ENCODE measurements at places on chromosomes 7 and 10. TPM values are rescaled to one million over a fixed set of nuclear protein-coding genes. Genes with fewer than 3 reads are reported as not detected.

DNA sequence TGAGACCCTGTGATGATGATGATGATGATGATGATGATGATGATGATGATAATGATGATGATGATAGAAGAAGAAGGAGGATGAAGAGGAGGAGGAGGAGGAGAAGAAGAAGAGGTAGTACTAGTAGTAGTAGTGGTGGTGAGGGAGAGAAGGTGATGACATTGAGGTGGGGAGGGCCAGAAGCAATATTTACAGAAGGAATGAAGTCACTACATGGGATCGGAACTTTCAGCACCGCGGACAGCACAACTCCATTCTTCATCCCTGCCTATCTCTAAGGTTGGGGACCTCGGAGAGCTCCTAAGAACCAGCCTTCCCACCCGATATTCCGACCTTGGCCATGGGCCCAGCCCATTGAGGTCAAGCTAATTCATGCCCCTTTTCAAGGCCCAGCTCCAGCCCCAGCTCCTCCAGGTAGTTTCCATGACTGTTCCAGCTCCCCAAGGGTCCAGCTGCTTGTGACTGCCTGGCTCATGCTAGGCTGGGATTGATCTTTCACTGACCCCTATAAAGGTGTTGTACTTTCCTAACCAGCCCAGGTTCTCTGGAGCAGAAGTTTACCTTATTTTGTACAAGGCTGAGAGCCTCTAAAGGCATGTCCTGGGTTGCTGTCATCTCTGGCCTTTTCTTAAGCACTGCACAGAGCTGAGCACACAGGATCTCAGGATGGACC is 10.3 kb downstream of the CRHR2 start:
- DNase-seq = peak; percentile 57

- no peak for DNase-seq
These were observed 603.7 kb downstream of the DNAJB6 start for GRCh38 chr7:157940497-157940896.

DNA sequence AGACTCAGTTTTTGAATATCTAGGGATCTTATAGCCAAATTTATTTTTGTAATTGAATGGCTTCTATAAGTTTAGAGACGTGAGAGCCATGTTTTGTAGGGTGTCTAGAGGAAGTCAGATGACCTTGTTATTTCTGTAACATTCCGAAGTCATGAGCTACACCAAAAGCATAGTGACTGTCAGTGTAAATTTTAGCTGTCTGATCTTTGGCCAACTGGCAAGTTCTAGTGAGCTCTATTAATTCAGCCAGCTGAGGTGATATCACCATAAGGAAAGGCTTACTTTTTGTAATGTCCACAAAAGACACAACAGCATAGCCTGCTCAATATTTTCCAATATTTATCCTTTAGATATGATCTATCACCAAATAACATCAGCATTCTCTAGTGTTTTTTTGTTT is 9.9 kb upstream of the NT5C3A start:
- peak; percentile 35 for DNase-seq

GRCh38 chr7:5177060-5177459 is 13.0 kb upstream of the WIPI2 start:
- DNase-seq = peak; percentile 49

- no peak for DNase-seq
These were observed 131.2 kb downstream of the SMURF1 start for GRCh38 chr7:99012722-99013121.

Gene FKBP6
- total RNA-seq = not detected

Gene BAIAP2L1
- total RNA-seq = 65.0 TPM

DNA sequence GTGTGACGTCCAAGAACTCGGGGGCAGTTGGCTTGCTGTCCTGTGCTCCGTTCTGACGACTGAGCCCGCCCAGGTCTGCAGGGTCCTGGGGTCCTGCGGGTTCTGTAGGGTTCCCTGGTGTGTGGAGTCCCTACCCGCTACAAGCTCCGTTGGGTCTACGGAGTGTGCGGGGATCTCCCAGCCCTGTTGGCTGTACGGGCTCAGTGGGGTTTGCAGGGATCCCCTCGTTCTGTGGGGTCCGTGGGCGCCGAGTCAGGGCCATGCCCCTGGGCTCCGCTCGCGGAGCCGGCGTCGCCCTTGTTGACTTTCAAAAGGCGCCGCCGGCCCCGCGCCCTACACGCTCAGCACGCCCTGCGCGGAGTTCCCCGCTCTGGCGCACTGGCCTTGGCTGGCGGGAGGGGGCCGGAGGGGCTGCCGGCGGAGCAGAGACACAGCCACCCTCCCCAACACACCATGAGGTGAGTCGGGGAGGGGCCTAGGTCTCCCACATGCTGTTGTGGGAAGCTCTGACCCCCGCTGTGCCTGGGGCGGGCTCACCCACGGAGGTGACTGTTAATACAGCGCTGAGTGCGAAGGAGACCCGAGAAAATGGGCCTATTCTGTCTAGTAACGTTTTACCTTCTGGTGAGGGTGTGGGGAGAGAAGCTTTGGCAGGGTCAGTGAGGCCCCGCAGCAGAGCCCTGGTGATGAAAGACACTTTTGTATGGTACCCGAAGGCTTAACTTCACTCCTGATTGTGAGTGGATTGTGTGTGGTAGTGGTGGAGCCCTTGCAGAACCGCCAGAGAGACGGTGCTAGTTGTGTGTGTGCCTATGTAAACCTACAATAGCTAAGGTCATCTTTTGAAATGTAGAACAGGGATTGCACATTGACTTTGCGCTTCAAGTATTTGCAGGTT is 8.1 kb downstream of the TASOR2 start:
- peak; percentile 58 for DNase-seq

DNA sequence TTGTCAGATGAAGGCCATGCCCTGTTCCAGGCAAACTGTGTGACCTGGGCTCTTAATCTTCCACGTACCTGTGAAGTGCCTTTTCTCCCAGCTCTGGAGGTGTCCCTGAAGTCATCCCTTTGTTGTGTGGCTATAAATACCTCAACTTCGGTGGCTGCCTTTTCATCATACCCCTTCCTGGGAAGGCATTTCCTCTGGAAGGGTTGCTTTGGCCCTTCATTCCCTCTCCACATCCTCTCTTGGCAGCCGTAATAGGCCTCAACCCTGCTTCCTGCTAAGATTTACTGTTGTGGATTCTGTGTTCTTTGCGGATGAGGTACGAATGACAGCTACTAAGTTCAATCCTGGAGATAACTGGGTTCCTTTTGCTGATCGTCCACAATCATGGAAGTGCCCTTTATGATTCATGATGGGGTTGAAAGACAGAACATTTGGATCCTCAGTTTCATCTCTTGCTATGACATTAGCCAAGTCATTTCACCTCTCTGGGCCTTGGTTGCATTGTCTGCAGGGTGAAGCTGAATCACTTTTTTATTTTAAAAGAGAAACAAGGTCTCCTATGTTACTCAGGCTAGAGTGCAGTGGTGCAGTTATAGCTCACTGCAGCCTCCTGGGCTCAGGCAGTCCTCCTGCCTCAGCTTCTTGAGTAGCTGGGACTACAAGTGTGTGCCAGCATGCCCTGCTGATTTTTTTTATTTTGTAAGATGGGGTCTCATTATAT is 23.6 kb downstream of the FKBP6 start:
- no peak for DNase-seq

DNA sequence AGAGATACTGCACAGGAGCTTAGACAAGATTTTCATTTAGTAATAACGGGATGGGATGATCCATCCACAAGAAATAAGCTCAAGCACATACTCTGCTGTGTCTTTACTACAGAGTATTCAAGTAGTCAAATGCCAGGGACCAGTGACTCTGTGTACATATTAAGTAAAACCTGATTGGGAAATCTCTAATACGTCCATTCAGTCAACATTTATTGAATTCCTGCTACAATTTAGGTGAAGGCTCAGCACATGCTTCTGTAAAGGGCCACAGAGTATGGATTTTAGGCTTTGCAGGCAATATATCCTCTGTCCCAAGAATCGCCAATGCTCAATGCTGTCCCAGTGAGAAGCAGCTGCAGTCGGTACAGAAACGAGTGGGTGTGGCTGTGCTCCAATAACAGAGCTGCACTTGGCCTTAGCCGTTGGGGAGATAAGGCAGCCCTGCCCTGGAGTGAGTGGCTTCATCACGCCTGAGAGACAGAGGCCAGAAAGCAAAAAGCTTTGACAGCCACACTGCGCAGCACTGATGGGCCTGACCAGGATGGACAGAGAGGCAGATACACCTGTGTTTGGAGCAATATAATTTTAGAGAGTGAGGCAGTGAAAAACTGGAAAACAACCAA is 186.8 kb downstream of the PARD3 start:
- DNase-seq = no peak

Gene MNX1
- 0.50 TPM for total RNA-seq

All from mammary epithelial cell (primary cell).